NCI-H748 treated with DMSO at 0.1 percent for 48 hours (cell line): ENCODE measurements at places on chromosomes 7 and 10.

GRCh38 chr10:63052083-63052482, 81.0 kb upstream of the NRBF2 start:
- no peak for DNase-seq

DNA sequence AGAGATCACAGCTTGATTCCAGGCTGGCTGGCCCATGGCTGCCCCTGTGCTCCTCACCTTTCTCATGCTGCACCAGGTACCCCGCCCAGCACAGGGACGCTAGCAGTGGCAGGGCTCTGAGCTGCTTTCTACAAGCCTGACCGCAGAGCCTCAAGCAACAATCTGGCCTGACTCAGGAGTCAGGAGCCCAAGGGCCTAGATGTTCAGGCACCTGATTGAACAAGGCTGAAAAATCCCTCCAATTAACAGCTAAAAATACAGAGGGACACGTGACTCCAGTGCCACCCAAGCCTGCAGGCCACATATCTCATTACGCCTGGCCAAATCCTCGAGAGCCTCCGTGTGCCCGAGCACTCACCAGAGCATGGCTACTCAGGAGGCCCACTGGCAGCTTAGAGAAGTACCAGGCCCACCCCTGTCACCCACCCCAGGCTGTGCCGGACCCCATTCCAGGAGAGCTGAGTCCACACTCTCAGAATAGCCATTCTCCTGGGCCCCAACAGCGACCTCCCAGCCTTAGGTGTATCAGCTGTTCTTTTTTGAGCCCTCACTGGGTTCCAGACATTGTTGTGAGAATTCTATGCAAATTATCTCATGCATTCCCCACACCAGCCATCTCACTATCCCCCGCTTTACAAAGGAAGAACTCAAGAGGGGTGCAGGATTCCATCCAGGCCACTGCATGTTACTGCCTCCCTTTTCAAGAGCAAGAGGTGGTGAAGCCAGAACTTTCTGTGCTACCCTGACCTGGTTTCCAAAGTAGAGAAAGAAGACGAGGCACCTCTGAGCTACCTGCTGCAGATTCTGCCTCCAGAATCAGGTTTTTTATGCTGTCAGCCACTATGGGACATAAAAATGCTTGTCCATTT, 98.3 kb downstream of the COL13A1 start:
- no peak for DNase-seq

DNA sequence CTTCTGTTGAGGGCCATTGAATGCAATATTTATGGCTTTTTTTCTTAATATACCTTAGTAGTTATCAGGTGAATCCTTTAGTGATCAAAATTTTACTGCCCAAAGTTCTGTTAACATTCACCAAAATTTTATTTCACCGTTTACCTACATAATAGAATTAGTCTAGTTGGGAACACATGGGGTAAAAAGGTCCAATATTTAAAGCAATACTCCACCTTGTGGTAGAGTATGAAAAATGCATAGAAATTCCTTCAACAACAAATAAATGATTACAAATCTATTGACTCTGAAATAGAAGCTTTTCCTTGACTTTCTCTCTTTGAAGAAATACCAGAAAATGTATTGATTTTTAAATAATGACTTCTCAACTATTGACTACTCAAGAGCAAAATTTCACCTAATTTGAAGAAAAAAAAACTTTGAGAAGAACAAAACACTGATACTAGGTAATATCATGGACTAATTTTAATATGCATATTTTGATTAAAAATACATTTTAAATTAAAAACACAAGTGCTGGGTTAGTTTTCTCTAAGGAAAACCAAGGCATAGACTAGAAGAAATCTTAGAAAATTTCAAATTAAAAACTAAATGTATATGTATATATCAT, 43.3 kb downstream of the POLR1F start:
- peak; percentile 26 for DNase-seq

DNA sequence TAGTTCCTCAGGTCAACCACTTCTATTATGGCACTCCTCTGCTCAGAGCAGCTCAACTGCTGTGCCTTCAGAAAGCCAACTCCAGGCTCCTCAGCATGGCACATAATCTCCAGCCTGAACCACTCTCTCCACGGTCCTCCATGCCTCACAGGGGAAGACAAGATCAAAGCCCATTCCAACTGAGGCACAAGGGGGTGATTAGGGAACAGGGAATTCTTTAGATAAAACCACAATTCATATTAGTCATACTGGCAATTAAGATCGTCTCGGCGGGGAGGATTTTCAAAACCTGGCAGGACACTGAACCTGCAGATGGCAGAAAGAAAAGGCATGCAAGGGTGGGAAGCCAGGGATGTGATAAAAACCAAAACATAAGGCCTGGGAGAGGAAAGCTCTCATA, 361.6 kb downstream of the FGFR2 start:
- DNase-seq = no peak

GRCh38 chr10:110226926-110227641, 19.7 kb downstream of the MXI1 start:
- no peak for DNase-seq

GRCh38 chr10:21515361-21516241, 9.9 kb downstream of the SKIDA1 start:
- no peak for DNase-seq

GRCh38 chr10:110413903-110414547, 83.7 kb upstream of the DUSP5 start:
- DNase-seq = no peak

DNA sequence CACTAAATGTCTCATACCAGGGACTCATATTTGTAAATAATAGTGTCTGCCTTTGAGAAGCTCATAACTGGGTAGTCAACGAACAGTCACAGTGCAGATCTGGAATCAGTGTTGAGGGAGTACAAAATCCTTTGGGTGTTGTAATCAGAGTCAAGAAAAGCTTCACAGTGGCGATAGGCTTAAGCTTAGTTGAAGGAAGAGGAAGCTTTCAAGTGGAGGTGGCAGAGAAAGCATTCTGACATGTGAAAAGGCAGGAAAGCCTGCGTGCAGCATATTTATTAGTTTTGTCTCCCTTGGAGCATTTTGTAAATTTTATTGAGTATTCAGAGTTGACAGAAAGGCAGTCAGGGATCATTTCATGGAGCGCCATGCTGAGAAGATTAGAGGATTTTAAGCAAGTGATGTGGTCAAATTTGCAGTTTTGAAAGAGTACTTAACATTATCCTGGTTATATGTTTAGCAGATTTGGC, 104.9 kb downstream of the ADK start:
- no peak for DNase-seq

GRCh38 chr10:116848032-116848943, 1.0 kb upstream of the ENO4 start:
- DNase-seq = no peak

DNA sequence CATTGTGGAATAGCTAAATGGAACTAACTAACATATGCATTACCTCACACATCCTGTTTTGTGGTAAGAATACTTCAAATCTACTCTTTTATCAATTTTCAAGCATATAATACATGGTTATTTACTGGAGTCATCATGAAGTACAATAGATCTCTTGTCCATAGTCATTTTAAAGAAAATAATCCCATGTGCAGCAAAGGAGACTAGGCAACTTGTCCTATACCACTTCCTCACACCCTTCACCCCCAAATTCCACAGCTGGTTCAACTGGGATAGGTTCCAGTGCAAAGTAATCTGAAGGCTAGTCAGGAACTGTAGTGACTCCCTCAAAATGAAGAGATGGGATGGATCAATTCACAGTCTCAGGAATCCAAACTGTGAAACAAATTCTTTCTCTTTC, 176.1 kb downstream of the SGMS1 start:
- DNase-seq = no peak

DNA sequence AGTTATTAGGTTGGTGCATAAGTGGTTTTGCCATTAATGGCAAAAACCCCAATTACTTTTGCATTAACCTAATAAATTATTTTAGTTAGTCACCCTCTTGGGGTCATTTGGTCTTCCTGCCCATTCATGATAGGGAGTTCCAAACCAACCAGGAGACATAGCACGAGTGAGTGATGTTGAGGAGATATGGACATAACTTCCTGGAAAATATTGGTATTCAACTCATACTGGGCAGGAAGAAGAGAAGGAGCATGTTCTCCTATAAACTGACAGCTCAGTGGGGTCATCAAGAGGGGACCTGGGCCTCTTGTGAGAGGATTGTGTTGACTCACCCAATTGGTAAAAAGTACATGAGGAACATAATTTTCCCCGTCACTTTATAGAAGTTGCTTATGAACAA, 23.7 kb downstream of the SPAG6 start:
- DNase-seq = no peak

DNA sequence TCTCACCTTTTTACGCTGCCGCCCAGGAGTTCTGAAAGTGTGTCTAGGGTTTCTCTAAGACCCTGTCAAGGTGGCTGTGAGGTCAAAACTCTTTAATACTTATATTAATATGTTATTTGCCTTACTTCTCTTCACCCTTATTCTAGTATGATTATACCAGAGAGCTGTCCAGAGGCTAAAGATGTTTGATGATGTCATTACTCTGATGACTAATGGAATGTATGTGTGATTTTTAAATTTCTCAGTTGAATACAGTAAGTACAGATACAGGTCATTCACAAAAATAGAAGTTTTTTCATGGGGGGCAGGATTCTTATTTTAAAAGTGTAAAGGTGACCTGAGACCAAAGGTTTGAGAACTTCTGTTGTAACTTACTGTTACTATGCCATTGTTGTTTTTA, 150.6 kb upstream of the FOXP2 start:
- DNase-seq = no peak

DNA sequence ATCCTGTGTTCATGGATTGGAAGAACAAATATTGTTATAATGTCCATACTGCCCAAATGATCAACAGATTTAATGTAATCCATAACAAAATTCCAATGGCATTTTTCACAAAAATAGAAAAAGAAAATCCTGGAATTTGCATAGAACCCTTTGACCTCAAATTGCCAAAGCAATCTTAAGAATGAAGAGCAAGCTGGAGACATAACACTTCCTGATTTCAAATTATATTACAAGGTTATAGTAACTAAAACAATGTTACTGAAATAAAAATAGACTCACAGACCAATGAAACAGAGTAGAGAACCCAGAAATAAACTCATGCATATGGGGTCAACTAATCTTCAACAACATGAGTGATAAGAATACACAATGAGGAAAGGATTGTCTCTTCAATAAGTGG, 302.5 kb downstream of the PHTF2 start:
- DNase-seq = no peak

DNA sequence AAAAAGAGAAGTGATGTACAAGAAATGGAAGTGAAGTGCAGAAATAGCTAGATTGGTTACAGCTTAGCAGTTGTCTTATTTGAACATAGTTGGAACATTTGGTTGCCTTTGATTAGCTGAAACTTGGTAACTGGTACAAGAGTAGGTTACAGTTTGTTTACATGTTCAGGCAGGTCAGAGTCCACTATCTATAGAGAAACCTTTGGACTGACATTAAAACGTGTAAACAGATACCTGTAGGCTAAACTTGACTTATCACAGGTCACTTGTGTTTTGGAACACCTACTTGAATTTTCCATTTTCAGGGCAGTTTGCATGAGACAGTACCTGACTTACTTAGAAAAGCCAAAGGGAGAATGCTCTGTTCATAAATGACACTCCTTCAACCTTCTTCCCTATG, 28.5 kb upstream of the CYP2C8 start:
- no peak for DNase-seq

GRCh38 chr10:27696466-27696865, 49.2 kb downstream of the MKX start:
- no peak for DNase-seq

- no peak for DNase-seq
Measured at GRCh38 chr10:21870849-21871248, 132.7 kb downstream of the DNAJC1 start.

DNA sequence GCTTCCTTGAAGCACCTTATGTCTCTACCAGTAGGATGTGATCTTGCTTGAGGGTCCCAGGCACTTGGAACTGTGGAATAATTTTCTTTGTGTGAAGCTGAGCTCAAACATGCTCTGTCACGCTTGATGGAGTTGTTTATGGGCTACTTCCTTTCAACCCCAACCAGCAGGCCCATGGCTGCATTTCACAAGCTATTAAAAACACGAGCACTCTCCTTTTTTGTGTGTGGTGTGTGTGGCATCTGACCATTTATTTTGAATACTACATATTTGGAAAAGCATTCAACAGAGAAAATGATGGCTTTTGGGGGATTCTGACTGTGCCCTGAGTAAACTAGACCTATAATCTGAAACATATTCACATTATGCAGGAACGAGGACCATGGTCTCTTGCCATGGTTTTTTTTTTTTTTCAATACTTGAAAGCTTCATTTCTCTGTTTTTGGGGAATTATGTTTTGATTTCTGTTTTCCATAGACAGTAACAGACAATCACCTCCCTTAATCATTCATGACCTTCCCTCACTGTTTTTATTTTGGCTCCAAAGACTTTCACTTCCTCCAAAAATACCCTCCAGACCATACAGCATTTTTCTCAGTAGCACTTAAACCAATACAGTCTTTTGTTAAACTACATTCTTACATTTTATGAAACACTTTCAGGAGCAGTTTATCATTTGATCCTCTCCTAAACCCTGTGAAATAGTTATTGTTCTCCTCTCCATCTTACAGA, 233.6 kb upstream of the BMPER start:
- peak; percentile 8 for DNase-seq

GRCh38 chr10:32943395-32943794, 14.6 kb downstream of the ITGB1 start:
- DNase-seq = no peak

- no peak for DNase-seq
Measured at GRCh38 chr10:36677431-36677768, 448.0 kb upstream of the ANKRD30A start.

- no peak for DNase-seq
Measured at GRCh38 chr7:90605055-90605454, 8.9 kb downstream of the CDK14 start.

GRCh38 chr7:45026013-45026412, 26.0 kb downstream of the CCM2 start:
- no peak for DNase-seq

- DNase-seq = no peak
Measured at GRCh38 chr7:100152404-100152803, 3.7 kb downstream of the LAMTOR4 start.

GRCh38 chr10:94238006-94238617, 124.6 kb downstream of the NOC3L start:
- DNase-seq = no peak

DNA sequence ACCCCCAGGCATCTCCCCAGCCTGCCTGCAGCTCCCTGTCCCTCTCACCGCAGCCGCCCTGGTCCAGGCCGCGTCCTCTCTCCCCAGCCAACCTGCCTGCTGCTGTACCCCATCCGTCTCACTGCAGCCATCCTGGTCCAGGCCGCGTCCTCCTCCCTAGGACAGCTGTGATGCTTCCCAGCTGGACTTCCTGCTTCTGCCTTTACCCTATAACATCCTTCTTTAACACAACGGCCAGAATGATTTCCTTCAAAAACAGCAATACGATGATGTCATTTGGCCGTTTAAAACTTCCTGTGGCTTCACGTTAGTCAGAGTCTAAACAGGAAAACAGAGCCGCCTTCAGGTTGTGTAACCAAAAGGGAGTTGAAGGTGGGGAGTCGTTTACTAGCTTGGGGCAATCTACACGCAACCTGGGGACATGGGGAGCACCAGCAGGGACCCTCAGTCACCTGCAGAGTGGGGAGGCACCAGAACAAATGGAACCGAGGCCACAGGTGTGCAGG, 32.2 kb upstream of the ZFAND2A start:
- no peak for DNase-seq
